ENCODE measurements at places on chromosomes 7 and 10.
A peak's percentile ranks its signal among the peaks of the same experiment; 100 is the strongest.

- no peak for DNase-seq
Observed at GRCh38 chr10:30062582-30062981, 3.2 kb upstream of the JCAD start.

DNA sequence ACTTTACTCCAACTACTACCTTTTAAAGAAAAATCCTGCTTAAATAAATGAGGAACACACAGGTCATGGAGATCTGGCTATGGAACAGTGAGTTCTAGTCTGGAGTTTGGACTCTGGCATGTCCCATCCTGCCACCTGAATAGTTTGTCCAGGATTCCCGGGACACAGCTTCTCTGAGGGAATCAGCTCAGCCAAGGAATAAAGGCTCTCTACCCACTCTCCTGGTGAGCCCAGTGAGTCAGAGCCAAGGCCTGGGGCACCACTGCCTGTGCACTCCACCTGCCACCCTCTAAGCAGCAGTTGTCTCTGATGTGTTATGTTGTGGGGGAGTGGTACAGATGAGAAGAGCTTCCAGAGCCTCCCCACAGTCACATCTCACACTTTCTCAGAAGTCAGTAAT is 113.5 kb downstream of the HTR5A start:
- no peak for DNase-seq

DNA sequence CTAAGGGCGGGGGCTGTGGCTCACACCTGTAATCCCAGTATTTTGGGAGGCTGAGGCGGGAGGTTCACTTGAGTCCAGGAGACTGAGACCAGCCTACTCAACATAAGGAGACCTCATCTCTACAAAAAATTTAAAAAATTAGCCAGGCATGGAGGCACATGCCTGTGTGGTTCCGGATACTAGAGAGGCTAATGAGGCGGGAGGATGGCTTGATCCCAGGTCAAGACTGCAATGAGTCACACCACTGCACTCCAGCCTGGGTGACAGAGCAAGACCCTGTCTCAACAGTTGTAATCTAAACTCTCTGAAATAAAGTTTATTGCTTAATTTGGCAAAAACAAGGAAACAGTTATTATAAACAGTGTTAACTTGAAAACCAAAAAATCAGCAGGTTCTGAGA is 123.3 kb downstream of the USP6NL start:
- DNase-seq: no peak

DNA sequence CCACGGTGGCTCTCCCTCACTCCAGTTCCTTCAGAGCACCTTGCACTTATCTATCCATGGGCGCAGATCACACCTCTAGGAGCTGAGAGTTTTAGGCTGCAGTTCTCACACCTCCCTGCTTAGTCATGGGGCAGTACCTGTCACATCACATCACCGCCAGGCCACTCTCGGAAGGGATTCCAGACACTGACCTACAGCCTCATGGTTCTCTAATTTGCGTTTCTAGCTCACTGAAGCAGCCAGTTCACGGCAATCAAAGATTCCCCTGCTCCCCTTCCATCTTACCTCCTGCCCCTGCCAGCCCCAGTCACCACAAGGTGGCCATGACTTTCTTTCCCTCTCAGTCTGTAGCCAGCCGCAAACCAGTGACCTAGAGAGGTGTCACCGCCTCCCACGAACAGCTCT is 34.2 kb downstream of the ADRB1 start:
- DNase-seq: no peak

DNA sequence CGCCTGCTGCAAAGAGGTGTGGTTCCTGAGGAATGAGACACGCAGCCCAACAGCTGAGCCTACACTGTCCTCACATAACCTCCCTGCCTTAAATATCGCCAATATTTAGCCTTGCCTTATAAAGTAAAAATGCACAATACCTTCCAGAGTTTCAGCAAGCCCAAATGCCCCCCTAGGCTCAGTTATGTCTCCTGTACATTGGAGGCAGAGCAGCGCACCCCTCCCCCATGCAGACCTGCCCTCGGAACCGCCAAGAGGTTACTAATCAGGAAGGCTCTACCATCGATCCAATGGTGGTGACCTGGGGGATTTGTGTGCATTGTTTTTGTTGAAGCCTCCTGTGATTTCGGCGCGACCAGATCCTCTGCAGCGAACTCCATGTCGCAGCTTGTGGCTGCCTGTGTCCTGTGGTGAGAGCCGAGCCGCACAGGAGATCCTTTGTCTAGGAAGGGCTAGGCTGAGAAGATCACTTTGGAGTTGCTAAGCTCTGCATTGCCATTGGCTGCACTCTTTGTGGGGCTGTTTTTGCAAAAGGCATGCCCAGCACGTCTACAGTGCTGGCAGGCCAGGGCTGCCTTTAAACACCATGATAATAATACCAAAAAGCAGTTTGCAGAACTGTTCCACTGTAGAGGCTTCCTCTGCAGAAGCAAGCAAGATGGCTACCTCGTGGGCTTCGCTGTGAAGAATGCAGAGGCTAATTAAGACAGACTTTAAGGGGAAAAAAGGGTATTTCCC is 40.1 kb downstream of the TET1 start:
- DNase-seq: peak; percentile 94

DNA sequence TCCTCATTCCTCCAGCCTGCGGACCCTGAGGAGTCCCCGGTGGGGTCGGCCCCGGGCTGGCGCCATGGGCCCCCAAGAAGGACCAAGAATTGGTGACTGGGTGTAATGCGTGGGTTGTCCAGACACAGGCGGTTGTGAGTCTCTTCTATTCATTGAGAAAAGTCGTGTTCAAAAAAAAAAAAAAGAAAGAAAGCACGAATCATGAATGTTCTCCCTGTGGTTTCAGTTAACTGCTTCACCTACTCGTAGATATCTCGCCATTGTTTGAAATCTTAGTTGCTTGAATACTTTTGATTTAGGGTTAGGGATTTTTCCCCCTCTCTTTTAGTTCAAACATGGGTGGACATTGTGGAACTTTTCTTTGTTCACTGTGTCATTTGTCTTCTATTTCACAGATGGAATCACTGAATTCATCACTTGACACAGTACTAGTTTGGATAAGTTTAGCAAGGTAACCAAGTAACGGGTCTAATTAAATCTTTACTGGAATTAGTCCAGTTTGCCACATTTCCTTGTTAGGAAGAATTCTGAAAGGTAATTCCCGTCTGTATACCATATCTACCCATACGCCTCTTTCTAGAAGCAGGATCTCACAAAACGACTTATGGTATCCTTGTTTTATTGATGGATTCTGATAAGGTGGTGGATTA is 775 bp downstream of the STARD3NL start:
- DNase-seq: no peak

DNA sequence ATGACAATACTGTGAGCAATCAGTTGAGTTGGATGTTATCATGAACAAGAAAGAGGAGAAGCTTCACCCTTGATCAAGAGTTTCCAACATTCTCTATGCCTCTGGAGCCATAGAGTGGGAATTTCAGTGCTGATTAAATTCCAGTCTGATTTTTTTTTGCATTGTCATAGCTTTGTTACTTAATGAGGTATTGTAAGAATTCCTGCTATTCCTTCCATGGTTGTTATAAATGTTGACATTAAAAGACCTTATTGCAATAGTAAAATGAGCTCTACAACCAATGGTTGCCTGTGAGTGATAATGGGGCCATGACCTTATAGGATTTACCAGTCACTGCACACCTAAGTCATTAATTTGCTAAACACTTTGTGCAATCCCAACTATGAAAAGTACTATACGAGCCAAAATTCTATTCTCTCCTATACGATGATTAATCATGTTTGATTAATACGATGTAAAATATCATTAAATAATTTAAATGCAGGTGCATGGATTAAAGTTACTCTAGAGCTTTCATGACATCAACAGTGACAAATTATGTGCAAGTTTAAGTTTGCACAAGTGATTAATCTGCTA is 353.2 kb upstream of the KLF6 start:
- no peak for DNase-seq

- no peak for DNase-seq
Observed at GRCh38 chr10:96971324-96971723, 139.2 kb downstream of the LCOR start.

- no peak for DNase-seq
Observed at GRCh38 chr7:7114575-7115291, 67.6 kb upstream of the C1GALT1 start.

GRCh38 chr7:4025694-4026615 is 656.1 kb upstream of the FOXK1 start:
- DNase-seq: no peak

- DNase-seq: no peak
Observed at GRCh38 chr7:100882201-100882600, 7.3 kb downstream of the SRRT start.

GRCh38 chr10:86317949-86318725 is 48.5 kb downstream of the GRID1 start:
- DNase-seq: no peak

GRCh38 chr10:130227883-130228282 is 91.7 kb downstream of the GLRX3 start:
- DNase-seq: no peak

DNA sequence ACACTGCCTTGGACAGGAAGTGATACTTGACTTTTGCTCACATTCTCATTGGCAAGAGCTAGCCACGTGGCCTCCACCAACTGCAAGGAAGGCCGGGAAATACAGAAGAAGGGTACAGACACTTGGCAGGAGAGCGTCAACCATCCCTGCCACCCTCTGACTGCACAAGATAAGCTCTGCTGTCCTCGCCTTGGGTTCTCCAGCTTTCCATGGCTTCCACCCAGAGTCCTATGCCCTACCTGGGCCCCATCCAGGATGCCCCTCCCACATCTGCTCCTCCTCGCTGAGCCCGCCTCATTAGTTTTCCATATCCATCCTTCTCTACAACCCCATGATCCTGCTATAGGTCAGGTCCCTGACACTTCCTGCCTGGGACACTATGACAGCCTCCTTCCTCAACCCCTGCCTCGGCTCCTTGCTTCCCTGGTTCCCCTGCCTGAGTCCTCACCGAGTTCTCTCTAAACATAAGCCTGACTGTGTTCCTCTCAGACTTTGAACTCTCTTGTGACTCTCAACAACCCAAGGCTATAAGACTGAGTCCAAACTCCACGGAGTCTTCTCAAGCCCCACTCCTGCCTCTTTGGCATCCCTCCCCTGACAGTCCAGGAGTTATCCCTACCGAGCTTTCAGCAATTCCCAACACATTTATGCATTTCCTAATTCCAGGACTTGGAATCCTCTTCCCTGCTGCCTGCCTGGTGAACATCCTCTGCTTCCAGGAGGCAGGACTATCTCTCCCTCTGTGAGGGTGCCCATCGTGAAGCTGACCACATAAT is 23.2 kb upstream of the GDF10 start:
- DNase-seq: no peak

GRCh38 chr7:22589641-22590201 is 89.7 kb upstream of the STEAP1B start:
- no peak for DNase-seq

DNA sequence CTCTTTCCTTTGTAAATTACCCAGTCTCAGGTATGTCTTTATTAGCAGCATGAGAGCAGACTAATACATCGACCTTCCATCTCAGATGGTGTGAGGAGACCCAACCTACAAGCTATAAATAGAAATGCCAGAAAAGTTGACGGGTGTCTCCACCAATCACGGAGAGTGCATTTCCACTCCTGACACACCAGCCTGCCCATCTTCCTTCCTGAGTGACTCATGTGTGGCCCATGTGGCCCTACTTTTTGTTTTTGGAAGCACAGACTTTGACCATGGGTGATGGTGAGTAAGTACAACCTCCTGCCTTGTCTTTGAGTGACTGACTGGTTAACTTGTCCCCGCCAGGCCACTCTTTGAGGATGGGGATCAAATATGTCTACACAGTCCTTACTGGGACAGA is 147.0 kb downstream of the OAT start:
- DNase-seq: no peak

DNA sequence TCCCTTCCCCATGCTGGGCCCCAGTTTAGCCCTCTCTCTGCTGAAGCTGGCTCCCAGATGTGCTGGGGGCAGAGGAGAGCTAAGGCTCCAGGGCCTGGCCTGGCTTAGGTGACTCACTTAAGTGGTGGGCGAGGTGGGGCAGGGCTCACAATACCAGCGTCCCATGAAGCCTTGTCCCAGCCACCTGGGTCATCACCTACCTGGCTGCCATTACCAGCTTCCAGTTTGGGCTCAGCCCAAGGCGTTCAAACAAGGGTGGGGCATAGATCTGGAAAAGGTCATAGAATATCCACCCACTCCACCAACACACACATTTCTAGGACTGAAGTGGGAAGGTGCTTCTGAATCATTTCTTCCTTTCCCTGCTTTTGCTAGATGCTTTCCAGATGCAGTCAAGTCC is 8.3 kb downstream of the KAZALD1 start:
- DNase-seq: no peak

GRCh38 chr7:142010952-142011548 is 15.4 kb downstream of the MGAM start:
- DNase-seq: no peak

- DNase-seq: no peak
Observed at GRCh38 chr7:47301105-47301477, 280.8 kb downstream of the TNS3 start.

DNA sequence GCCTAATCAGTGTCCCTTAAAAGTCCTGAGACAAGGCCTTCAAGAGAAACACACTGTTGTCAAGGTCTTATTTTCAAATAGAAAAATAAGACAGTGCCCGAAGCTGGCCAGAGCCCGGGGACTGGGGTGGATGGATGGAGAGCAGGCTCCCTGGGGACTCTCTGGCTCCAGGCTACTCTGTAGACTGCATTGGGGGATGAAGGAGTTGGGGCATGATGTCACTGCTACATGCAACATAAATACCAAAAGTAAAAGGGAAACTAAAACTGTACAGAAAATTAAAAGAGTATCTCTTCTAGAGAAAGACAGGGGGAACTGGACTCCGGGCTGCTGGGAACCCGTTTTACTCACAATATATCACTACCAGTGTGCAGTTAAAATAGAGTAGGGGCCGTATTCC is 629.8 kb downstream of the KCNMA1 start:
- DNase-seq: no peak

- DNase-seq: no peak
Observed at GRCh38 chr7:86643561-86644281, at the start of gene GRM3. Gene GRM3 (plus strand): TSS chr7:86643909. CDS start chr7:86765146, 121,237 bp downstream.

DNA sequence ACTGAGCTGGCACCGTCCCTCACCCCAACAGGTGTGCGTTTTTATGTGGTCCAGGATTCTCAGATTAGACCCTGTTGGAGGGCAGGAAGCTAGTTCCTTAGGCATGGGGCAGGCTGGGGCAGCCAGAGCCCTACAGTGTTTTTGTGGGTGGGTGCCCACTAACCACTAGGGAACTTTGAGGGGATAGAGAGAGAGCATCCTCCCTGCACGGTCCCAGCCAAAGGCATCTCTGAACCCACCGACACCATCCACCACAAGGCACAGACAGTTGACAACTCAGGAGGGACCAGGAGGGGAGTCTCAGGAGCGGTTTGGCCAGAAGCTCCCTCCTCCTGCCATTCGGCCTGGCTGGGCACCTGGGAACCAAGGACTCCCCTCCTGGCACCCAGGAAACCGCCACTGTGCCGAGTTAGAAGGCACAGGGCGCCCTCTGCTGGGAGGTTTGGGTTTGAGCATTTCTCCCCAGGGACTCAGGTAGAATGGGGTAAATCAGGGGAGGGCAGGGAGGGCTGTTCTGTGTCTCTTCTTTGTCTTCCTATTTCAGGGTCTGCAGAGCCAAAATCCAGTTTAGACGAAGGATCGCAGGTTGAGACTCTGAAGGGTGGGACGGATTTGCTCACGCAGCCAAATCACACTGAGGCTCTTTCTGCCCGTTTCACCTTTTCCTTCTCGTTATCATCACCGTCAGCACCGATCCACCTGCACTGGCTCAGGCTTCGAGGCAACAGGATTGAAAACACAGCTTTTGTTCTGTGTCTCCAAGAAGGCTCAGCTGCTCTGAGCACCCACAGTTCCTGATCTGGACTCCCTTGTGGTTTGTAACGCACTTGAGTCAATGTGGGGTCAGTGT is 84.8 kb upstream of the COL13A1 start:
- peak; percentile 57 for DNase-seq

Data from NB4 (cell line).